ENCODE measurements at places on chromosomes 13 and 19.

DNA sequence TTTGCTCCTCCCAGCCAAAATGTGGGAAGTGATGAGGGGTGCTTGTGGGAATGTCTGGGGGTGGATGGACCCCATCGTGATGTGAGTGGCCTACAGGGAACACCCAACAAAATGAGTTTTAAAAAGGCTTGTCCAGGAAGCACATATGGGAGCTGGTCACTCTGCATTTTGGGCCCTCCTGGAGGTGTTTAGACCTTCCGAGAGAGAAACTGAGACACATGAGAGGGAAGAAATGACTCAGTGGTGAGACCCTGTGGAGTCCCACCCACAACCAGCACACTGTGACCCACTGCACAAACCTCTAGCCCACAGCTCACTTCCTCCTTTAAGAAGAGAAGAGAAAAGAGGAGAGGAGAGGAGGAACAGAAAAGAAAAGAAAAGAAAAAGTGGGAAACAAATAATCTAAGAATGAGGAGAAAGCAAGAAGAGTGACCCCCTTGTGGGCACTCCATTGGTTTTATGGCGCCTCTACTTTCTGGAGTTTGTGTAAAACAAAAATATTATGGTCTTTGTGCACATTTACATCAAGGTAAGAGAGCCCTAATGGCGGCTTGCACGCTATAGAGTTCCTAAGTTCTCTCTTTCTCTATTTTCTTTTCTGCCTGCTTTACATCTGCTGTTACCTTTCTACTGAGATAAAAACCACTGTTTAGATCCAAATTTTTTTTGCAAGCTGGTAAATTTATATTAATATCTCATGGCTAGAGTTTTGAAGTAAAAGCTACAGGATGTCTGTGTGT lies 13.3 kb upstream of the LILRB1 start:
- DNase-seq = no peak

DNA sequence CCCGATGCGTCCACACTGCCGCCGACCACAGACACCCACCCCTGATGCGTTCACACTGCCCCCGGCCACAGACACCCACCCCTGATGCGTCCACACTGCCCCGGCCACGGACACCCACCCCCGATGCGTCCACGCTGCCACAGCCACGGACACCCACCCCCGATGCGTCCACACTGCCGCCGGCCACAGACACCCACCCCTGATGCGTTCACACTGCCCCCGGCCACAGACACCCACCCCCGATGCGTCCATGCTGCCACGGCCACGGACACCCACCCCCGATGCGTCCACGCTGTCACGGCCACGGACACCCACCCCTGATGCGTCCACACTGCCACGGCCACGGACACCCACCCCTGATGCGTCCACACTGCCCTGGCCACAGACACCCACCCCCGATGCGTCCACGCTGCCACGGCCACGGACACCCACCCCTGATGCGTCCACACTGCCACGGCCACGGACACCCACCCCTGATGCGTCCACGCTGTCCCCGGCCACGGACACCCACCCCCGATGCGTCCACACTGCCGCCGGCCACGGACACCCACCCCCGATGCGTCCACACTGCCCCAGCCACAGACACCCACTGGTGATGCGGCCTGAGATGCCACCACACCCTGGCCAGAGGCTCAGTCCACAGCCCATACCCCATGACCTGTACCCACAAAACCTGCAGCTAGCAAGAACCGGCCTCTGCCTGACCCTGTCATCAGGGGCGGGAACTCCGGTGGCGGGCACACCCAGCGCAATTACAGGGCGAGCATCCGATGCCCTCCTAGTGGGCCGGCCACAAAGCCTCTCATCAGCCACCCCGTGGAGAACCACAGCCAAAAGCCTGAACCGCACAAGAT lies 28.4 kb downstream of the RASA3 start:
- DNase-seq = no peak

- no peak for DNase-seq
These were observed 42.4 kb downstream of the ZNF136 start for GRCh38 chr19:12205296-12205695.

- no peak for DNase-seq
These were observed 367.9 kb downstream of the LIG4 start for GRCh38 chr13:107847406-107847805.

DNA sequence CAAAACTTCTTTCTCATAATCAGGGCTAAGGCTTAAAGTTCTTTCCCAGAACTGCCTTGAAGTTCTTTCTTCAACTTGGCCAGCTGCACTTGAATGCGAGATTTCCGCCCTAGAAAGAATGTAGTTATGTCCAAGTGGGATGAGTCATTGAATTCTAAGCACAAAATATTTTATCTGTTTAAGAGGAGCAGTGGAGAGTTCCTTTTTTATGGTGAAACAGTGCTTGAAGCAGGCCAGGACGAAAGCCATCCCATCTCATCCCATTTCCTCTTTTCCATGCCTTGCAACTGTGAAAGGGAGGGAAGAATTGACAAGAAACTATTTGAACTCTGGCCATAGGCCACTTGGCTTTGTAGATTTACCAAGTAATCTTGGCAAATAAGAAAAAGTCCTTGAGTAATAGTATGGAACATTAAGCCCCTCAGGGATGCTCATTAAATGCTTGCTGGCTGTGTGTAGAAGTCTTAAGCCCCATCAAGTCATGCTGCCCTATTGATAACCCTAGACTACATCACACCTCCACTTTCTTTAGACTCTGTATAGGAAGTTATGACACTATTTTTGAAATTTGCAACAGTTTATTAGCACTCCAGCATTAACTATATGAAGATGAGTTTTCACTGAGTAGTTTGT lies 174.5 kb downstream of the KCTD12 start:
- DNase-seq = no peak

GRCh38 chr13:100671389-100672182 lies 3.0 kb downstream of the TMTC4 start:
- no peak for DNase-seq

DNA sequence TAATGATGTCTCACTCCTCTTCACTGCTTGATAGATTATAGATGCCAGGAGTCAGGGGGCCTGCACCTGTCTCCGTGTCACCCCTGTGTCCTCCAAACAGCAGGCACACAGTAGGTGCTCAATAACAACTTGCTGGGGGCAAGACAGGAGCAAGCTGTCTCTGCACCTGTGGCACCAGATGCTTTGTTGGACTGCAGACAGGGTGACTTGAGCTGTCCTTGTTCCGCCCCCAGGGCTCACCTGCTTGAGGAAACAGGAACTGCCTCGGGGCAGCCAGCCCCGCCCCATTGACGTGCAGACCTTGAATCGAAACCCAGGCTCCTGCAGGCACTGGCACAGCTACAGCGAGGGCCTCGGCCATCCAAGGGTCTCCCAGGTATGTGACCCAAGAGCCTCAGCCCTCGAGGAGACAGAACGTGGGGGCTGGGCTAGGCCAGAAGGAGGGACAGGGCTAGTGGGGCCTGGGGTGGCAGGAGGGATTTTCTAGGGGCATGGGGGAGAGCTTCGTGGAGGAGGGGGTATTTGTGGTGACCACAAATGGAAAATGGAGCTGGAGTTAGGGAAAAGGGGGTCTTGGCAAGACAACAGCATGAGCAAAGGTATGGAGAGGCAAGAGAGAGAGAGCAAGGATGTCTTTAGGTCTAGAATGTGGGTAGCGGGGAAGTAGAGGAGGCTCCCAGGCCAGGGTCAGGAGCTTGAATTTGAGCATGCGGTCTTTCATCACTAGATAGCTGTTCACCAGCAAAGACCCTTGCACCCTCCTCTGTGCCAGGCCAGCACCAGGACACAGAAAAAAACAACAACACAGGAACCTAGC lies at the start of gene HSH2D:
Gene HSH2D, plus strand, starts transcription at position 287 of the 817 bp plus-strand sequence. CDS start 5,066 bp downstream, outside the sequence.
- DNase-seq = peak; percentile 87

DNA sequence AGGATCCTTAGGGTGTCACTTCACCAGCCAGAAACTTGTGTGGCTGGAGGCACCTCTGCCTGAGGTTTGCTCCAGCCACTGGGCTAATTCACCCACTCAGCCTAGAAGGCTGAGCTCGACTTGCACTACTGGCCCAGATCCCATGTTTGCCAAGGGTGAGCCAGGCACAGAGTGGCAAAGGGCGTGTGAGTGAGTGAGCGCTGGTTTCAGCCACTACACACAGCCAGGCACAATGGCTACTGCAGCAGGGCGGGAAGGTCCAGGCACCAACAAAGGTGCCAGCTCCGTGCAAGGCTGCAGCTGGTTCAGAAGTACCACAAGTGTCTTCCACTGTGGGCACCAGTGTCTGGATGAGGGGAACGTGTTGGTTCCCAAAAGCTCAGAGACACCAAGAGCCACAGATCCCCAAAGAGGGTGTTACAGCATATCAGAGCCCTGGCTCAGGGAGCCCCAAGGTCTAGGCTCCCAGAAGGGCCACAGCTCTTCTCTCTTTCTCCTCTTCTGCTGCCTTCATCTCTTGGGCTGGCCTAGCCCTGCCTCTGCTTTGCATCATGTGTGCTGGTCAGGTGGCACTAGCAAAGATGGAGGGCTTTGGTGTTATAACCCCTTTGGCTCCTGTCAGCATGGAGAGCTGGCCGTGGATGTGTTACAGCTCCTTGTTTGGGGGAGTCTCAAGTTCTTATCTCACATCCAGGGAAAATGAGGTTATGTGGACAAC lies 736.3 kb upstream of the KLHL1 start:
- no peak for DNase-seq

DNA sequence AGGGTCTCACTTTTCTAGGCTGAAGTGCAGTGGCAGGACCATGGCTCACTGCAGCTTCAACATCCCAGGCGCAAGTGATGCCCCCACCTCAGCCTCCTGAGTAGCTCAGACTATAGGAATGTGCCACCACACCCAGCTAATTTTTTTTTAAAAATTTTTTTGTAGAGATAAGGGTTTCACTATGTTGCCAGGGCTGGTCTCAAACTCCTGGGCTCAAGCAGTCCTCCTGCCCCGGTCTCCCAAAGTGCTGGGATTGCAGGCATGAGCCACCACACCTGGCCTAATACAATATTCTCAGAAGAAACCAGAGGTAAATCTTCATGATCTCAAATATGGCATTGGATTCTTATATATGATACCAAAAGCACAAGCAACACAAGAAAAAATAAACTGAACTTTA lies 47.7 kb downstream of the FLT1 start:
- DNase-seq = no peak

GRCh38 chr19:52237771-52238400 lies 31.5 kb upstream of the ZNF766 start:
- peak; percentile 47 for DNase-seq

GRCh38 chr19:29517946-29518345 lies 7.8 kb upstream of the VSTM2B start:
- no peak for DNase-seq

- no peak for DNase-seq
These were observed 27.9 kb downstream of the COL4A2 start for GRCh38 chr13:110334841-110335490.

GRCh38 chr19:50272263-50272897 lies 56.8 kb downstream of the KCNC3 start:
- DNase-seq = no peak

GRCh38 chr13:60583196-60583888 lies 186.3 kb downstream of the TDRD3 start:
- DNase-seq = no peak

- no peak for DNase-seq
These were observed 11.0 kb downstream of the ZNF574 start for GRCh38 chr19:42086770-42087550.

GRCh38 chr13:105338006-105338405 lies 1197.5 kb downstream of the EFNB2 start:
- no peak for DNase-seq

- no peak for DNase-seq
These were observed at the start of gene DBP for GRCh38 chr19:48636859-48637448. DBP (minus strand) TSS chr19:48637379; CDS start chr19:48636994, 385 bp downstream.

GRCh38 chr13:31227063-31227462 lies 27.3 kb downstream of the B3GLCT start:
- no peak for DNase-seq

- no peak for DNase-seq
These were observed 92.7 kb downstream of the COL4A2 start for GRCh38 chr13:110399801-110400200.

- DNase-seq = peak; percentile 42
These were observed 1.4 kb downstream of the ANKRD10 start for GRCh38 chr13:110913322-110914080.

- no peak for DNase-seq
These were observed 130.5 kb downstream of the B3GLCT start for GRCh38 chr13:31330236-31330635.

GRCh38 chr19:17848595-17849292 lies 962 bp upstream of the JAK3 start:
- DNase-seq = no peak

DNA sequence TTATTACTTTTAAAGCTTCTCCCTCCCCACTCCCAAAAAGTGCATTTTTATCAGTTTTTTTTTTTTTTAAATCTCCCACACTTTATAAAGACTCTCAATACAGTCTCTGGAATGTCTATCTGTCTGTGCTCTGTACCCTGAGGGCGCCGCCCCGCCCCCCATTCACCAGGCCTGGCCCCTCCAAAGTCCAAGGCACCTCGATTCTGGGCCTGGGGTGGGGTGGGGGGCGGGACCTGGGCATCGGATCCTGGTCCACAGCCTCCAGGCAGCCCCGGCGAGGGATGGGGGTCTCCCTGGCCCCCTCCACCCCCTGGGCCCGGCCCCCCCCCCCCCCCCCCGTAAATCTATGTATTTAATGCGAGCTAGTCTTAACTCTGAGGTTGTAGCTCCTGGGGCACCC lies 23.3 kb downstream of the ZBTB7A start:
- DNase-seq = no peak

DNA sequence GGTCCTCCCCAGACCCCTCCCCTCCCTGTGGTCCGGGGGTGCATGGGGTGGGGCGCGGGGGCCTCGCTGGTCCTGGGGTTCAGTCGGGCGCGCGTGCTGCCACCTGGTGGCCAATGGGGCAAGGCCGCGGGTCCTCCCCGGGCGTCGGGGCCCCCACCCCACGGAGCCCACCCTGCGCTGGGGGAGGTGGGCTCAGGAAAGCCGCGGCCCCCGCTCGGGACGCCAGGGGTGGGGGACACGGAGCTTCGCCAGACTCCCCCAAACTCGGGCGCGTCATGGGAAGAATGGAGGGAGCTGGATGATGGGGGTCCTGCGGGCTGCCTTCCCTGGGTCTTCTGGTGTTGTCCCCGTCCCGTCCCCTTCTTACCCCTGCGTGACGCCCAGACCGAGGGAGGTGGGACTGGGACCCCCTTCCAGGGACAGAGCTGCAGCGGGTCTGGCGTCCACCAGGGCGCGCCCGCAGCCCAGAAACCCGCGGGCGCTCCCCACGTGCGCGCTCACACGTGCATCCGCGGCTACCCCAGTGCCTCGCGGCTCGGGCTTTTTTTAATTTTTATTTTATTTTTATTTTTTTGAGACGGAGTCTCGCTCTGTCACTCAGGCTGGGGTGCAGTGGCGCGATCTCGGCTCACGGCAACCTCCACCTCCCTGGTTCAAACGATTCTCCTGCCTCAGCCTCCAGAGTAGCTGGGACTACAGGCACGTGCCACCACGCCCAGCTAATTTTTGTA lies 19.8 kb upstream of the TCF3 start:
- peak; percentile 50 for DNase-seq
